ENCODE measurements at places on chromosomes 4 and X. TPM values are rescaled to one million over a fixed set of nuclear protein-coding genes. Genes with fewer than 3 reads are reported as not detected.

DNA sequence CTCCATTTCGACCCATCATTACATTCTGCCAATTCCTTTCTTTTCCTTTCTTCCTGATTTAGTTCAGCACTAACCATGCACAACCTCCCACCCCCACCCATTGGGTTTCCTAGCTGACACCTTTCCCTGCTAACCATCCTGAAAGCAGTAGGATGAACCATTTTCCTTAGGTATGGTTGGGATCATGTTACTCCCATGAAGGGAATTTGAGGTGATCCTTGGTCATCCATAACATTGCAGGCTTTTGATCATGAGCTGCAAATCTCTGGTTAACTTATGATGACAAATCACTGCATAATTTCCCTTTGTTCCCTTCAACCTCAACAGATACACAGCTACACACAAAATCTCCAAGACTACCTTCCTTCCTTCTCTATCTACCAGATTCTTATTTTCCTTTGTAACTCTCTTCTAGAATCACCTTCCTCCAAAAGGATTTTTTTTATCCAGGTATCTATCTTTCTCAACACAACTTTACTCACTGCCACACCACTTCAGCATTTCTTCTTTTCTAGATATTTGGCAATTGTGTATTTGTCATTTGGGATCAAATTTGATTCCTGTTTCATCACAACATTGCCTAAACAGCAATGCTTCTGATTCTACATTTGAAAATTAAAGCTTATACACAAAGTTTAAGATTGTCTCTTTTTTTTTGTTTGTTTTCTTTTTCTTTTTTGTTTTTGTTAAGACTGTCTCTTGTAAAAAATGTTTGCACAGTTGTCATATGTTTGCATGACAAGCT is 145.1 kb downstream of the RBM47 start:
- no peak for DNase-seq
- H3K36me3 ChIP-seq: no peaks in the 10 kb centered on the region
- no peak overlapping the region for H3K4me3 ChIP-seq

DNA sequence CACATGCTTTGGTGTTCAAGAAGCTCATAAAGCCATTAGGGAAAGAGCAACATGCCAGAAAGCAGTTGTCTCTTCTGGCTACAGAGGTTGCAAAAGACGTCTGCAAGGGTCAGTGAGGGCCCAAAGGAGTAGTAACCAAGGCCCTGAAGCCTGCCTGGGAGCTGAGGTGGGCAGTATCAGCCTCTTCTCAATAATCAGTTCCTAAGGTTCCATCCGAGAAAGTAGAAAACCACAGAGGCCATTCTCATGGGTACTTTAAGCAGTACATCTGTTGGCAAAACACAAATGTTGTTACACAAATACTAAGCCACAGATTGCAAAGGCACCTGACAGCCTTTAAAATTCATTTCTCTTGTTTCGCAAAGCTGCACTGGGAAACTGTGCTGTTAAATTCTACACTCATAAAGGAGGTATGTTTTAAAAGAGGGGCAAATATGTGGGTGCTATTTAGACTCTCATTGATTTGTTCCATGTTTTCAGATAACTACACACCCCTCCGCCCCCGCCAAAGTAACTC is 37.7 kb downstream of the MECP2 start:
- DNase-seq: no peak
- no peak overlapping the region for H3K4me3 ChIP-seq
- H3K36me3 ChIP-seq: peaks cover 17% of the 10 kb centered on the region

- H3K4me1 ChIP-seq: no peaks in the 10 kb centered on the region
- no peak for DNase-seq
- no peaks in the 10 kb centered on the region for H3K36me3 ChIP-seq
Observed at GRCh38 chr4:188110036-188110435, 633 bp upstream of the TRIML2 start.

DNA sequence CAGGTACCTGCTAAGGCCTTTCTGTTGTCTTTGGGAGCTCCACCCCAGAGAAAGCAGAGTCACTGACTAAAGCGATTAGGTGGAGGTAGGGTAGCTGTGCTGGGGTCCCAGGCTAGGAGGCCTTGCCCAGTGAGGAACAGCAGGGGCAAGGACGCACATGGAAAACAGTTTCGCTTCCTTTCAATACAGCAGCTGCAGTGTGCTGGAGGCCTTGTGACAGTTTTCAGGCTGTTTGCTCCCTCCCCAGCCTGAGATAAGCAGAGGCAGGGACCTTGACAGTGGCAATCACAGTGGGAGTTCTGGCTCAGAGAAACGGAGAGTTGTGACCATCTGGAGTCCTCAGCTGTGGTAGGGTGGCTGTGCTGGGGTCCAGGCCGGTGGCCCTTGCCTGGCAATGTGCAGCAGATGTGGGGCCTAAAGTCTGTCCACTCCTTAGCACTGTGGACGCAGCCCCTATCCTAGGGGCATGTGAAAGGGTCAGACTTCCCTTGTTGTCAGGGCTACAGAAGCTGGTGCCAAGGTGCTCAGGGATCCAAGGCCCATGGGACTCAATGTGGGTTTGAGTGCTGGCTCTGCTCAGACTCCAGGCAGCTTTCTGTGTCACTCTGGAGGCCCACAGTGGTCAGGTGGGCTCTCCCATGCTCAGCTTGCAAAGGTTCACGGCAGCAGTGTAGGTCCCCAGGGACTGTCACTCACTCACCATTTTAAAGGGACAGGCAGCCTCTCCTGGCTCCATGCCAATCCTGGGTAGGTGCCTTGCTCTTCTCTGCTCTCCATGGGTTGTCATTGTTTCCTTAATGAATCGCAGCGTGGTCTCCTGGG is 534.9 kb upstream of the FMR1 start:
- no peak overlapping the region for H3K4me3 ChIP-seq
- no peak overlapping the region for H3K27ac ChIP-seq
- no peaks in the 10 kb centered on the region for H3K36me3 ChIP-seq
- H3K27me3 ChIP-seq: no peaks in the 10 kb centered on the region
- no peaks in the 10 kb centered on the region for H3K4me1 ChIP-seq
- no peak for DNase-seq

GRCh38 chr4:168362025-168362401 is 43.5 kb upstream of the DDX60 start:
- H3K27me3 ChIP-seq: no peaks in the 10 kb centered on the region
- no peak overlapping the region for H3K4me3 ChIP-seq
- no peaks in the 10 kb centered on the region for H3K4me1 ChIP-seq
- peaks cover 16% of the 10 kb centered on the region for H3K36me3 ChIP-seq

Gene GPR50
- 0.11 TPM for polyA plus RNA-seq

DNA sequence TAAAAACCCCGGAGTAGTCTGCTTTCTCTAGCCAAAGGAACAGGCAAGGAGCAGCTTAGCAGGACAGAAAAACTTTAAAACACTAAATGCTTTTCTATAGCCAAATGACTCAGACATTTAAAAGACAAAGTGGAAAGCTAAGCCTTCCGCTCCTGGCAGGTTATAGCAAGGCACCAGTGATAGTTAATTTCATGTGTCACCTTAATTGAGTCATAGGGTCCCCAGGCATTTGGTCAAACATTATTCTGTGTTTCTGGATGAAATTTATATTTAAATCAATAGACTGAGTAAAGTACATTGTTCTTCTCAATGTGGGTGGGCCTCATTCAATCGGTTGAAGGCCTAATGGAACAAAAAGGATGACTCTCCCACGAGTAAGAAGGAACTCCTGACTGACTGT is 885.7 kb upstream of the ADGRL3 start:
- no peak overlapping the region for H3K4me3 ChIP-seq
- H3K36me3 ChIP-seq: no peaks in the 10 kb centered on the region
- H3K27me3 ChIP-seq: no peaks in the 10 kb centered on the region
- H3K27ac ChIP-seq: no peak overlapping the region
- no peaks in the 10 kb centered on the region for H3K4me1 ChIP-seq

Gene GAGE13
- polyA plus RNA-seq: not detected

GRCh38 chr4:127578967-127579366 is 53.8 kb upstream of the INTU start:
- H3K36me3 ChIP-seq: no peaks in the 10 kb centered on the region
- H3K27ac ChIP-seq: no peak overlapping the region
